Thyroid gland (tissue), 4 donors: ENCODE measurements at places on chromosomes 3 and 15. TPM values are rescaled to one million over a fixed set of nuclear protein-coding genes. Genes with fewer than 3 reads are reported as not detected.

DNA sequence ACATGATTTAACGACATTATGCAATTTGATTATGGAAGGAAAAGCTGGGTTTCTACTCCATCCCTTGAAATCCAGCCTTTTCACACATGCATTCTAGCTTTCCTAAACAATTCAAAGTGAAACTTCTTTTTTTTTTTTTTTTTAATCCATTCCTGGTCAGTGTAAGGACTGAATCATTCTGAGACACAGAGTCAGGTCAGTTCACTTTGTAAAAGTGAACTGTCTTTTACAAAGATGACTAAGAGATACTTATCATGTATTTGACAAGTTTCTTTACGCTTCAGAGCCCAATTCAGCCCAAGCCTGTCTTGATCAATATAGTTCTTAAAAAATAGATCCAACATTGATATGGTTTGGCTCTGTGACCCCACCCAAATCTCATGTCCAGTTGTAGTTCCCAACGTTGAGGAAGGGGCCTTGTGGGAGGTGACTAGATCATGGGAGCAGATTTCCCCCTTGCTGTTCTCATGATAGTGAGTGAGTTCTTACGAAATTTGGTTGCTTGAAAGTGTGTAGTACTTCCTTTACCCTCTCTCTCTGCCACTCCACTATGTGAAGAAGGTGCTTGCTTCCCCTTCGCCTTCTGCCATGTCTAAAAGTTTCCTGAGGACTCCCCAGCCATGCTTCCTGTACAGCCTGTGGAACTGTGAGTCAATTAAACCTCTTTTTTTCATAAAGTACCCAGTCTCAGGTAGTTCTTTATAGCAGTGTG, 345.6 kb upstream of the THBS1 start:
- H3K4me1 ChIP-seq: no peaks in the 10 kb centered on the region
- H3K27ac ChIP-seq: no peak overlapping the region
- H3K27me3 ChIP-seq: no peaks in the 10 kb centered on the region
- no peaks in the 10 kb centered on the region for H3K36me3 ChIP-seq

GRCh38 chr3:50410185-50410584, 50.9 kb upstream of the TMEM115 start:
- H3K36me3 ChIP-seq: no peaks in the 10 kb centered on the region
- no peaks in the 10 kb centered on the region for H3K27me3 ChIP-seq
- no peak overlapping the region for H3K4me3 ChIP-seq

- H3K36me3 ChIP-seq: no peaks in the 10 kb centered on the region
- peaks cover 9% of the 10 kb centered on the region for H3K4me1 ChIP-seq
- no peaks in the 10 kb centered on the region for H3K27me3 ChIP-seq
- no peak overlapping the region for H3K4me3 ChIP-seq
- no peak overlapping the region for H3K27ac ChIP-seq
These were observed 108.4 kb downstream of the PTPRG start for GRCh38 chr3:61669668-61670299.

Gene ATOSA
- 88.7 TPM for total RNA-seq

DNA sequence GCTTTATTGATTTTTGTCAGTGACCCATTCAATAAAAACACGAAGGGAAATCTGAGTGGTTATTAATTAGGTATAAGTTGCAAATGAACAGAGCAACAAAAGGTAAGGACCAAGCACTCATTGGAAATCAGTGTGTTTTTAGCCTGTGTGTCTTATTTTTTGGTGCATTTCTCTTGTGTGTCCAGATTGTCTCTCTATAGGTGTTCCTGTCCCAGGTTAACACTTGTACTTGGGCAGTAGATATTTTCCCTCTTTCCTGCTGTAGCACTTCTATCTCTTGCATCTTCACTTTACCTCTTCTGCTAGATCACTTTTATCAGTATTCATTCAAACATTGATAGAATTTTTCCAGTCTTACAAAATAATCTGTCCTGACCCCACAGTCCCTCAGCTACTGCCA, 37.0 kb downstream of the MAPK6 start:
- no peak overlapping the region for H3K27ac ChIP-seq
- no peak for DNase-seq
- no peaks in the 10 kb centered on the region for H3K4me1 ChIP-seq
- H3K36me3 ChIP-seq: peaks cover 20% of the 10 kb centered on the region

Gene OCA2
- total RNA-seq: 5.5 TPM

DNA sequence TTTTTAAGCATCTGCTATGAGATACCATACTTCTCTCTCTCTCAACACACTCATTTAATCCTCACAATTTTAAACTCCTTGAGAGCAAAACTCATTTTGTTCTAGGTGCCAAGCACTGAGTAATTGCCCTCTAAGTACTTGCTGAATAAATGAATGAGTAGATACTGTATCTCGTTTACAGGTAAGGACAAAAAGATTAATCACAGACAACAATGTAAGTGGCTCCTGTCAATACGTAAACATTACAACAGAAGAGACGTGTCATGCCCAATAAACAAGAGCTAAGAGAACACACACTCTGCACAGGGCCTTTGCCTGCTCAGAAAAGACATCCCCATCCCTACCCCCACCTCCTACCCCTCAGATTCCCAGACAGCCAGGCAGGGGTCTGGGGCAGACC, 59.8 kb downstream of the CHSY1 start:
- no peak for DNase-seq
- H3K4me3 ChIP-seq: no peak overlapping the region
- no peak overlapping the region for H3K27ac ChIP-seq
- H3K27me3 ChIP-seq: no peaks in the 10 kb centered on the region

Gene ZNF662
- 10.9 TPM for total RNA-seq

DNA sequence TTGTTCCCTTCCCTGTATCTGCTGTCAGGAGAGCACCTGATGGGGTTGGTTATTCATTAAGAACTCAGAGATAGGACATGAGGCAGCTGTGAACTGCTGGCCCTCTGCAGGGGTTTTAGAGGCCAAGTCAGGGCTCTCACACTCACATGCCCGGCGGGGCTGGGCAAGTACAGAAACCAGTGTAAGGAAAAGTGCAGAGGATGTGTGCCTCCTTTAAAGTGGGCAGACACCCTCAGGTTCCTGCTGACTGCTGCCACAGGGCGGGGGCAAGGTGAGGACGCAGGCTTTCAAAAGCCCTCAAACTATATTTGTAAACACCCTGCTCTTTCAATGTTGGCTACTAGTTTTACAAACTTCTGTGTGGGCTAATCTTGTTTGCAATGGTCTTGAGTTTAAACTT, 22.4 kb downstream of the CXCR6 start:
- no peak overlapping the region for H3K27ac ChIP-seq
- no peak overlapping the region for H3K4me3 ChIP-seq
- H3K36me3 ChIP-seq: peaks cover 83% of the 10 kb centered on the region
- H3K4me1 ChIP-seq: peaks cover 30% of the 10 kb centered on the region
- DNase-seq: no peak

DNA sequence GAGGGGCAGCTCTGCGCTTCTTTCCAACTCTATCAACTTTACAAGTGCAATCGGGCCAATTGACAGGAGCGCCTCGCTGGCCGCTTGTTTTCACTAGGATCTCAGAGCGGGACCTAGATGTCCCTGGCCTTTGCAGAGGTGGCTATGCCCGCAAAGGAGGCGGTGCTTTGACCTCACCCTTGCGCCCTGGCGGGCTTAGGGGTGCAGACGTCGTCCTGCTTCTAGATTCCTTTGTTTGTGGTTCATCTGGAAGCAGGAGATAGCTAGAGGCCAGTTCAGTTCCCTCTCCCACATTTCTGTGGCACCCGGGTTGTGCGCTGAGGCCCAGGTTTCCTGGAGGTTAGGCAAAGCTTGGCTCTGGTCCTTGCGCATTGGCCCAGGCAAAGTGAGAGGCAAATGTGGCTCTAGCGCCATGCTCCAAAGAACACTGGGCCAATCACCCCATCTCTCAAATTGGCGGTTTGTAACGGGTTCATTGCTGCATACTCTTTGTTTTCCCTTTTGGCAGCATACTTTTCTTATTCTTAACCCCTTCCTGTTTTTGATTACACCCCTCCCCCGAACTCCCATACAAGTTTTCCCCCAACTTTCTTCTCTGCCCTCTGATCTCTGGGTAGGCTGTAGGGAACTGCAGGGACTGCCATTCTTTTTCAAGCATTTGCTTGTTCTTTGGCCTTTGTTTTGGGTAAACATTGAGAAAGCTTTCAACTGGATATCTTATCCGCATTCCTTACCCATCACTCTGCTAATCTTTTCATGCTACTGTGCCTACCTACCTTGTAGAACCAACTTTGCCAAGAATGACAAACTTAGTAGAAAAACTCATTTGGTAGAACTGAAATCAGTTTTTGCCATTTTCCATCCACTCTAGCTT, 1.4 kb downstream of the PPM1L start:
- no peaks in the 10 kb centered on the region for H3K36me3 ChIP-seq
- DNase-seq: peak; percentile 39
- H3K4me1 ChIP-seq: peaks cover 24% of the 10 kb centered on the region
- peak overlapping the region; percentile 80 for H3K4me3 ChIP-seq
- no peaks in the 10 kb centered on the region for H3K27me3 ChIP-seq

Gene IQCF5
- total RNA-seq: not detected

Gene UACA
- 92.3 TPM for total RNA-seq

GRCh38 chr15:51727141-51727897, 10.1 kb downstream of the LYSMD2 start:
- DNase-seq: no peak
- no peaks in the 10 kb centered on the region for H3K36me3 ChIP-seq
- no peak overlapping the region for H3K27ac ChIP-seq
- H3K4me1 ChIP-seq: no peaks in the 10 kb centered on the region
- H3K27me3 ChIP-seq: no peaks in the 10 kb centered on the region
- no peak overlapping the region for H3K4me3 ChIP-seq

DNA sequence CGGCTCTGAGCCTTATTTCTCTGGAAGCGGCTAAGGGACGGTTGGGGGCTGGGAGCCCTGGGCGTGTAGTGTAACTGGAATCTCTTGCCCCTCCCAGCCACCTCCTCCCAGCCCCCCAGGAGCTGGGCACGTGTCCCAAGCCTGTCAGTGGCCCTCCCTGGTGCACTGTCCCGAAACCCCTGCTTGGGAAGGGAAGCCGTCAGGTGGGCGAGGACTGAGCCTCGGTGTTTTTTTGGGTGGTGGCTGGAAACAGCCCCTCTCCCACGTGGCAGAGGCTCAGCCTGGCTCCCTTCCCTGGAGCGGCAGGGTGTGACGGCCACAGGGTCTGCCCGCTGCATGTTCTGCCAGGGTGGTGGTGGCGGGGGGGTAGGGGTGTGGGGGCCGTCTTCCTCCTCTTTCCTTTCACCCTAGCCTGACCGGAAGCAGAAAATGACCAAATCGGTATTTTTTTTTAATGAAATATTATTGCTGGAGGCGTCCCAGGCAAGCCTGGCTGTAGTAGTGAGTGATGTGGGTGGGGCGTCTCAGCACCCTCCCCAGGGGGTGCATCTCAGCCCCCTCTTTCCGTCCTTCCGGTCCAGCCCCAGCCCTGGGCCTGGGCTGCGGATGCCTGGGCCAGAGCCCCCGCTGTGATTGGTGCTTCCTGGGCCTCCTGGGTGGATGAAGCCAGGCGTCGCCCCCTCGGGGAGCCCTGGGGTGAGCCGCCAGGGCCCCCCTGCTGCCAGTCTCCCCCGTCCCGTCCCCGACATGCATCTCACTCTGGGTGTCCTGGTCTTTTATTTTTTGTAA, 58.8 kb upstream of the GOLGA8A start:
- H3K27me3 ChIP-seq: no peaks in the 10 kb centered on the region
- H3K36me3 ChIP-seq: no peaks in the 10 kb centered on the region
- no peak overlapping the region for H3K27ac ChIP-seq
- peak; percentile 78 for DNase-seq
- no peak overlapping the region for H3K4me3 ChIP-seq
- H3K4me1 ChIP-seq: peaks cover 8% of the 10 kb centered on the region
